ENCODE measurements at places on chromosomes 3 and 15.

GRCh38 chr15:52715411-52715810 is 36.2 kb upstream of the ATOSA start:
- DNase-seq = no peak

DNA sequence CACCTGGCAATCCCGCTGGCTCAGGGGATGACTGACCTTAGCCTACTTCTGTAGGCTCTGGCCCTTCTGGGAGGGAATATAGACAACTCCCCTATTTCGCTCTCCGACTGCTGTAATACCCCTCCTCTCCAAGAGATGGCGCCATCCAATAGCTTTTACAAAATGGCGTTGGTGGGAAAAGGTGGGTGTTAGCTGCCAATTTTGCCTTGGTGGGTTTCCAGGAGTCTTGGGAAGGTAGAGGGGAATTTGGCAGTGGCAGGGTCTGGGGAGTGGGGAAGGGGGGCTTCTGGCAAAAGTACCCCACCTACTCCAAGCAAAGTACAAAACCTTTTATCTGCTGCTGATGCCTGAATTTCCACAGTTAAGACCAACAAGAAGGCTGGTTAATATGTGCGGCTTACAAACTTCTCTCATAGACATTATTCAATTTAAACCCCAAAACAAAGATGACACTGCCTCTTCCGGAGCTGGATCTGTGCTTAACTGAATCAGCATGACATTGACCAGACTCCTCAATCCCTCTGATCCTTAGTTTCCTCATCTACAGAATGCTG is 62.1 kb downstream of the RASGRF1 start:
- DNase-seq = peak; percentile 53

- DNase-seq = no peak
Measured at GRCh38 chr15:70411143-70411863, 313.6 kb upstream of the TLE3 start.

DNA sequence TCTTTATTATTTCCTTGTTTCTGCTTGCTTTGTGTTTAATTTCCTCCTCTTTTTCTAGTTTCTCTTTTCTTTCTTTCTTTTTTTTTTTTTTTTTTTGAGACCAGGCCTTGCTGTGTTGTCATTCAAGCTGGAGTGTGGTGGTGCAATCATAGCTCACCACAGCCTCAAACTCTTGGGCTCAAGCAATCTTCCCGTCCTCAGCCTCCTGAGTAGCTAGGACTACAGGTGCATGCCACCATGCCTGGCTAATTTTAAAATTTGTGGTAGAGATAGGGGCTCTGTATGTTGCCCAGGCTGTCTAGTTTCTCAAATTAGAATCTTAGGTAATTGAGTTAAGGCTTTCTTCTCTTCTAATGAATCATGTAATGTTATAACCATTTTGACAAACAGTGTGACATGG is 22.4 kb downstream of the SLMAP start:
- no peak for DNase-seq

Data from GM19239 (cell line).